Amniotic stem cell (primary cell): ENCODE measurements at places on chromosomes 2 and 18.
A peak's percentile ranks its signal among the peaks of the same experiment; 100 is the strongest.

- DNase-seq: no peak
Observed at GRCh38 chr2:9830685-9831410, 12.4 kb upstream of the TAF1B start.

GRCh38 chr2:69469375-69469774 lies 32.1 kb upstream of the NFU1 start:
- no peak for DNase-seq

DNA sequence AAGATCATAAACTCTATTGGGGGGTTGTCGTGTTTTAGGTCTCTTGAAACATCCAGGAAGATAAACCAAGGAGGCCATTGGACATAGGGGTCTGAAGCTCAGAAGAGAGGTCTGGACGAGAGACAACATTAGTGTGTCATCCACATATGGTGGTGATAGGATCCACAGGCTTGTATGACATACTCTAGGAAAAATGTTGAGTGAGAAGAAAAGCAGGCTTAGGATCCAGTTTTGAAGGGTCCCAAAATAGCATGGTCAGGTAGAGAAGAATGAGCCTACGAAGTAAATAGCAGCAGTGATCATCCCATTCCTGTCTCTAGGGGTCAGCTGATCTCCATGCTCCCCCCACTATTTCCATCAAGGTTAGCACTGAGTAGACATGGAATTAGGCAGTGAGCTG lies 166.8 kb downstream of the ANKRD30B start:
- DNase-seq: no peak

- no peak for DNase-seq
Observed at GRCh38 chr2:84808279-84808678, 72.6 kb downstream of the TRABD2A start.

DNA sequence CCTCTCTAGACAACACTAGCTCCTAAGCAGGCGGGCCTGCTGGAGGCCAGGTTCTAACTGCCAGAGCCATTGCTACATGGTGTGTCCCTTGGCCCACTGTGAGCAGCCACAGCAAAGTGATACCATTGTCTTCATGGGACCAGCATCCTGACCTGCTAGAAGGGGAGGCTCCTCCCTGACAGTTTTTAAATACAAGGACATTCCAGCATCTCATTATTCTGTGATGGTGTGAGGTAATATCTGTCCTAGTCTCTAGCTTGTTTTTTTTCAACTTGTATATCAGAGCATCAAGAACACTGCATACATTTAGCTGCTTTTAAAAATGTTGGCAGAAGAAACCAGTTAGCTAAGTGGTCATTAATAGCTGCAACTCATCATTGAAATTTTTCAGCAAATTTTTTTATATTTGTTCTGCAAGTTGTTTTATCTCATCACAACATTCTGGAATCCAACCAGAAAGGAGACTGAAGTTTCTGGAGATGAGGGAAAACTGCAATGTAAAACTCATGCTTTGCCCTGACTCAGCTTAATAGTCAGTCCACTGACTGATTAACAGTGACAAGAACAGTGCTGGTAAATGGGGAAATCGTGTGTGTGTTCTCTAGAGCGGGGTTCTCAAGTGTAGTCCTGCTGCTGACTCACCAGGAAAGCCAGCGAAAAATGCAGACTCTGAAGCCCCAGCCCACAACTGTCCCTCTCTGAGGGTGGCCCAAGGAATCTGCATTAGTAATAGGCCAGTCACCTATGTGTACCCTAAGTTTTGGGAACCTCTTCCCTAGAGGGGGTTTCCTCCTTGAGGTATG lies 17.8 kb downstream of the MAPRE3 start:
- peak; percentile 81 for DNase-seq

DNA sequence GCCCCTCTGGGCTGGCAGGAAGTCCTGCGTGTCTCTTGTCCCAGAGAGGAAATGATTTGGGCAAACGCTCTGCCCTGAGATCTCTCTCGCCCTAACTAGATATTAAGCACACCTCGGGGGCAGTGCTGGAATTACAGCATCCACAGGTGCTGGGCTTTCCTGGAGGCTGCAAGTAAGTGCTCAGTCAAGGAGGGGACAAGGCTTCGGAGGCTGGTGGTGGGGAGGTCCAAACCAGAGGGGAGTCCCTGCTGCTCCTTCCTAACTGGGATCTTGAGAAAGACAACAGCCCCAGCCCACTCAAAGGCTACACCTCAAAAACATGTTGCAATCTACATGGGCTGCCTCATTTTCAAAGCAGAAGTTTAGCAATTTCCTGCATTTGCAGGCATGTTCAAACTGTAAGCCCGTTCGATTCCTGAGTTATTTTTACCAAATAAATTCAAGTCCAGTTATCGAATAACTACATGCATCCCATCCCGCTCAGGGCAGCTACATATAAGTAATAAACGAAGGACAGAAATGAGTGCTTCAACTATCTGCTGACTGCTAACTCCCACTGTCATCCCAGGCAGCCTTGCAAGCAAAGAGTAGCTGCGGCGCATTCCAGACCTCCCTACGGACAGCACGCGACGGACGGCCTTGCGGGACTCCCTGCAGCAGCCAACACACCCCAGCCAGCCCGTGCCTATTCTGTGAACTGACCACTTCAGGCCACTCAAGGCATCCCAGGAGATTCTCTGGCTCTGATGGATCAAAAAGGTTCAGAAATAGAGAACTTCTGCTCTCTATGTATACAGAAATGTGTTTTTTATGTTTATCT lies 27.5 kb downstream of the ZNF516 start:
- DNase-seq: no peak

DNA sequence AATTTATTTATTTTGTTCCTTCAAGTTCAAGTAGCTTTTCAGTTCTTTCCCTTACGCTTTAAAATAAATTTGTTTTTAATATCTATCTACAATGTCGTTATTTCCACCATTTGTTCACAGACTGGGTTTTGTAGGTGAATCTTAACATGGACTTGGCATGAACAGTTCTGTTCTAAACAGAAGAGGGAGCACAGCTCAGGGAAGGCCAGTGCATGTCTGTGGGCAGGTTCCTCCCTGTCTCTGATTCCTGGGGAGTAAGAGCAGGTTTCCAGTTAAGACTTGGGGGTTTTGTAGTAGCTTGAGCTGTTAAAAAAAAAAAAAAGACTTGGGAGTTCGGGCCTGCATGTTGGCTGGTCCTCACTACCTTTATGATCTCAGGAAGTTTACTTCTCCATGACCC lies 11.1 kb downstream of the TTL start:
- DNase-seq: no peak

- DNase-seq: no peak
Observed at GRCh38 chr2:205657579-205657978, 24.7 kb upstream of the NRP2 start.

- no peak for DNase-seq
Observed at GRCh38 chr2:112162341-112162740, 24.2 kb downstream of the FBLN7 start.
